ENCODE measurements at places on chromosomes 16 and 17. TPM values are rescaled to one million over a fixed set of nuclear protein-coding genes. Genes with fewer than 3 reads are reported as not detected.

DNA sequence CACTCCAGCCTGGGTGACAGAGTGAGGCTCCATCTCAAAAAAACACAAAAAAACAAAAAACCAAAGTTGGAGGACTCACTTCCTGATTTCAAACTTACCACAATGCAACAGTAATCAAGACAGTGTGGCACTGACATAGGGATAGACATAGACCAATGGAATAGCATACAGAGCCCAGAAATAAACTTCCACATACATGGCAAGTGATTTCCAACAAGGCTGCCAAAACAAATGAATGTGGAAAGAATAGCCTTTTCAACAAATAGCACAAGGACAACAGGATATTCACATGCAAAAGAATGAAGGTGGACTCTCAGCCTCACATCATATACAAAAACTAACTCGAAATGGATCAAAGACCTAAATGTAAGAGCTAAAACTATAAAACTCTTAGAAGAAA lies 36.8 kb upstream of the RASD1 start:
- no peaks in the 10 kb centered on the region for H3K4me1 ChIP-seq
- DNase-seq, result no peak
- no peaks in the 10 kb centered on the region for H3K36me3 ChIP-seq

- DNase-seq, result no peak
- H3K4me3 ChIP-seq, result no peak overlapping the region
- peaks cover 44% of the 10 kb centered on the region for H3K4me1 ChIP-seq
- H3K27me3 ChIP-seq, result no peaks in the 10 kb centered on the region
These were observed 7.4 kb downstream of the SNX20 start for GRCh38 chr16:50673496-50674275.

GRCh38 chr16:89732142-89732917 lies 11.0 kb downstream of the ZNF276 start:
- no peaks in the 10 kb centered on the region for H3K27me3 ChIP-seq
- H3K4me1 ChIP-seq, result peaks cover 34% of the 10 kb centered on the region
- no peak for DNase-seq

Gene HOXB5
- total RNA-seq, result not detected

GRCh38 chr16:28189245-28189644 lies 22.5 kb downstream of the XPO6 start:
- peak overlapping the region; percentile 93 for H3K27ac ChIP-seq
- no peaks in the 10 kb centered on the region for H3K27me3 ChIP-seq
- H3K36me3 ChIP-seq, result peaks cover 24% of the 10 kb centered on the region
- H3K4me1 ChIP-seq, result peaks cover 94% of the 10 kb centered on the region
- peak; percentile 64 for DNase-seq
- H3K4me3 ChIP-seq, result no peak overlapping the region

DNA sequence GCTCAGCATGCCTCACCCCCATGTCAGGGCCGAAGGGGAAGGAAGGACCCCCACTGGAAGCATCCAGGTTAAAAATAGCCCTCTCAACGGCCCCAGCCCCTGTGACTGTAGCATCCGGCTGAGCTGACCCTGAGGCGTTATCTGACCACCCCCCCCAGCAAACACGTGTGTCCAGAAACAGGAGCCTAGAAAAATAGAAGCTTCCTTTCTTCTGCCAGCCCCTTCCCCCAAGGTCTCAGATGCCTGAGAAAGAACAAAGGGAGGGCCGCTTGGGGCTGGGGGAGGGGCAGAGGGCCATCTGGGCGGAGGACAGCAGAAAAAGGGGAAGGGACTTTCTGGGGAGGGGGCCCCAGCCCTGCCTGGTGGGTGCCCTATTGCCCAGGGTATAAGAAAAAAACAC lies 55.8 kb downstream of the ACTG1 start:
- no peak overlapping the region for H3K4me3 ChIP-seq
- no peak overlapping the region for H3K27ac ChIP-seq
- no peak for DNase-seq
- H3K36me3 ChIP-seq, result no peaks in the 10 kb centered on the region
- H3K4me1 ChIP-seq, result peaks cover 8% of the 10 kb centered on the region

Gene CD300A
- 11.3 TPM for total RNA-seq

Gene ATP5PD
- total RNA-seq, result 249 TPM

DNA sequence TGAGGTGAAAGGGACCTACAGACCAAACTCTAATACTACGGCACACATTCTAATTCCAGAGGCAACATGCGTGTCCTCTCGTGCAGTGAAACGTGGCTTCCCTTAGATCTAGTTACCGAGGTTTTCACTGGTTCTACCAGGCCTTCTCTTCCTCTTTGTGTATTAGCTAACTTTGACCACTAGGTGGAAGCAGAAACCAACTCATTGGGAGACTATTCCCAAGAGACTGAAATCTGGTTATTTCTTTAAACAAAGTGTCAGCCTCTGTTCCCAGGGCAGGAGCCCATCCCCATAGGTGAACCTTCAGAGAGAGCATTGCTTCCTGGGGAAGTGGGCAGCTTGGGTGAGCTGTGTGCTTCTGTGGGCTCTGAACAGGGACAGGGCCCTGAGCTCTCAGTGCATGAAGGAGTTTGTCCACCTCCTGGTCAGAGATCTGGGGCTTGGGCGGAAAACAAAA lies 19.7 kb upstream of the RCVRN start:
- H3K36me3 ChIP-seq, result no peaks in the 10 kb centered on the region
- no peaks in the 10 kb centered on the region for H3K4me1 ChIP-seq
- no peak overlapping the region for H3K4me3 ChIP-seq
- no peak for DNase-seq
- no peak overlapping the region for H3K27ac ChIP-seq

GRCh38 chr16:67967958-67968399 lies 458 bp downstream of the SLC12A4 start:
- DNase-seq, result peak; percentile 47
- H3K4me3 ChIP-seq, result peak overlapping the region; percentile 99
- H3K4me1 ChIP-seq, result peaks cover 18% of the 10 kb centered on the region
- H3K27me3 ChIP-seq, result no peaks in the 10 kb centered on the region

DNA sequence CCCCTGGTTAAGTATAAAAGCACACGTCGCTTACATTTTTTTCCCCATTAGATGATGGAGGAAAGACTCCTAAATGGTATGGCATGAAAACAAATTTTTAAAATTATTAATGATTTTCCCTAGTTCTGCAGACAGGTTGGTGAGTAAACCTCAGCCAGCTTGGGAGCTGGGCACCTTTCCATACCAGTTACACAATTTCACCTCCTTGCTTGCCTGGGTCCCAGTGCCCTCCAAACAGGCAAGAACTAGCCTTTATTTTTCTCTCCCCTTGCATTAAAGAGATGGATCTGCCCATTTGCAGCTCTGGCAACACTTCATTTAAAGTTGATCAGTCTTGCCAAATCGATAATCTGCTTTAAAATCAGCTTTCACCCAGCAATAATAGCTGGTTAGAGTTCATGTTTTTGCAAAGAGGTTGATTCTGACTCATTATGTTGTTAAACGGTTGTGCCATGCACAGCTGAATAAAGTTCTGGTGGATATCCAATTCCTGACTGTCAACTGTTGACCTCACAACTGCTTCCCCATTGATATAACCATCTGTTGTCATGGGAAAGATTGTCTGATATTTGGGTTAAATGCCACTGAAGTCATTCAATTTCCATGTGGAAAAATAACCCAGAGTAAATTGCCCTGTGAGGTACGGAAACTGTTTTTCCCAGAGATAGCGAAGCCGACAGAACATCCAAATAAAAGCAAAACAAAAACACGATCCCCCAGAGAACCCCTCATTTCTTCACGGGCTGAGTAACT lies 1.3 kb downstream of the C17orf58 start:
- peaks cover 11% of the 10 kb centered on the region for H3K36me3 ChIP-seq
- H3K4me3 ChIP-seq, result peak overlapping the region; percentile 76
- peak overlapping the region; percentile 49 for H3K27ac ChIP-seq
- no peak for DNase-seq

Gene CBX8
- total RNA-seq, result 4.5 TPM

DNA sequence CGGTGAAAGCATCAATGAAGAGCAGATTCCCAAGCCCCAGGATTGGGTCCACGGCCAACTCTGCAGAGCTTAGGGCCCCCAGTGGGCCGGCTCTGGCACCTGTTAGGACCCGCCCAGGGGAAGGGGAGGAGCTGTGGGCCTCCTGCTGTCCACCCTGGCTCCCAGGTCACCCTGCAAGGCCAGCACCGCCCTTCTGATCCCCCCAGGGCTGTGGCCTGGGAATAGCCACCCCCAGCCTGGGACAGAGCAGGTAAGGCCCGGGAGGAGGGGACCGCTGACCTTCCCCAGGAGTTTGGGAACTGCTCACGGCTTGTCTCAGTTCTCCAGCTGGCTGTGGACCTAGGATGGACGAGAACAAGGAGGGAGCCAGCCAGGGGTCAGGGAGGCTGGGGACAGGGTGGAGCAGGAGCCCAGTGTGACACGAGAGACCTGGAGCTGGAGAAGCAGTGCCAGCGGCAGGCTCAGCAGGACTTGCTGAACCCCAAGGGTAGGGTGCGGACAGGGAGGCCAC lies 39.3 kb upstream of the SLC38A10 start:
- H3K27me3 ChIP-seq, result peaks cover 38% of the 10 kb centered on the region
- no peak overlapping the region for H3K4me3 ChIP-seq
- H3K4me1 ChIP-seq, result no peaks in the 10 kb centered on the region
- H3K27ac ChIP-seq, result no peak overlapping the region

Gene LPO
- not detected for total RNA-seq

Gene HAP1
- total RNA-seq, result not detected

All from activated CD4-positive, alpha-beta memory T cell treated with anti-CD3 and anti-CD28 coated beads for 36 hours (primary cell).